Upper lobe of left lung (tissue), 6 donors: ENCODE measurements at places on chromosomes 11 and 22. TPM values are rescaled to one million over a fixed set of nuclear protein-coding genes. Genes with fewer than 3 reads are reported as not detected.

MN1 gene
- 6.5 TPM for total RNA-seq

DNA sequence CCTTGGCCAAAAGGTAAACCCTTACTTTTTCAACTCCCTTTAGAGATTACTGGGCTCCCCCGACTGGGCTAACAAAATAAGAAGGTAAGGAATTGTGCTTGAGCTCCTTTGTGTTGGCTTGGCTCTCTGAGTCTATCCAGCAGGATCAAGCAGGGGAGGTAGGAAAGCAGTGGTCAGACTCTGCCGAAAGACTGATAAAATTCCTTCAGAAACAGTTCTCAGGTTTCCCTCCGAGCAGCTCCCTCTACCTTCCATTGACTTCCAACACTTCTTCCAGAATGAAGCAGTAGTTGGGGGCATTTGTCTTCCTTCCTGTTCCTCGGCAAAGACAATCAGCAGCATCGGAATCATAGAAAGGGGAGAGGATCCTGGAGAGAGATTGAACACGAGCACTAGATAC lies 16.1 kb upstream of the CARD18 start:
- no peak overlapping the region for H3K4me3 ChIP-seq
- H3K27ac ChIP-seq: no peak overlapping the region
- DNase-seq: no peak

DNA sequence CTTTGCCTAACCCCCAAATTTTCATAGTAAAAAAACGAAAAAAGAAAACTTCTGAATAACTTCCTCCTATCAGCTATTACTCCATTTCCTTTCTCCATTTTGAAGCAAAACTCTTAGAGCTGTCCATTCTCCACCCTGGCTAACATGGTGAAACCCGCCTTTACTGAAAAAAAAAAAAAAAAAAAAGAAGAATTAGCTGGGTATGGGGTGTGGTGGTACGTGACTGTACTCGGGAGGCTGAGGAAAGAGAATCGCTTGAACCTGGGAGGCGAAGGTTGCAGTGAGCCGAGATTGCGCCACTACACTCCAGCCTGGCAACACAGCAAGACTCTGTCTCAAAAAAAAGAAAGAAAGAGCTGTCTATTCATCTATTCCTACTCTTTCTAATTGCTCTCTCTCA lies 11.3 kb upstream of the NXF1 start:
- DNase-seq: no peak
- H3K27me3 ChIP-seq: no peaks in the 10 kb centered on the region
- H3K4me1 ChIP-seq: no peaks in the 10 kb centered on the region
- peak overlapping the region; percentile 52 for H3K27ac ChIP-seq
- no peak overlapping the region for H3K4me3 ChIP-seq

DNA sequence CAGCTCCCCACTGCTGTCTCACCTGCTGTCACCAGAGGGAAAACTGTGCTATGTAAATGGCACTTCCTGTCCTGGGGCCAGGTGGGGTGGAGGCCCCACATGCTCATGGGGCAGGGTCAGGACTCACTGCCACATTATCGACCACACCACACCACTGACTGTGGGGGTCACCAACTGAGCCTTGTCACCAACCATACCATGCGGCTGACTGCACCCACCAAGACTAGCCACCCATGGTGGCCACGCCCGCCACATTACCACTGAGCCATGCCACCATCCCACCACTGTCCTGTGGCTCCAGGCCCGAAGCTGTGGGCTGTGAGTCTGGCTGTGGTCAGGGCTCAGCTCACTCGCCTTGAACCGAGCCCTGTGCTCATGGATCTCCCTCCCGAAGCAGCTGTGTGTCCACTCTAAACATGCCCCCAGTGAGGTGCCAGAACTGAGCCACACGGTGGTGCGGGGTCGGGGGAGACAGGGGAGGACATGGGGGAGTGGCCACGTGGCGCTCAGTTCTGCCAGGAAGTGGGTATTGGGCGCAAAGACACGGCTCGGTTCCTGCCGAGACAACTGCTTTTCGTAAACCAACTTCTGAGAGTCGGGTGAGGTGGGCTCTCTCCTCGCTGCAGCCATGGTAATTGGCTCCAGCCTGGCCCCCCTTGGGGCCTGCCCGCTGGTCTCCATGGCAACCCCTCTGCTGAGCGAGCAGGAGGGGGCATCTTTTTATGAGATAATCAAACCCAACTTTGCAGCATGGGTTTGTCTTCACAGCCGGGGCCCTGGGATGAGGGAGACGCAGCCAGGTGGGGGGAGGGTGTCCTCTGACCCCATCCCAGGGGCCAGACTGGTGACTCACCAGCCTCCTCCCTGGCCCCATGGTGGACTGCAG lies 23.2 kb downstream of the RTN4R start:
- no peaks in the 10 kb centered on the region for H3K27me3 ChIP-seq
- peak overlapping the region; percentile 39 for H3K27ac ChIP-seq
- peak; percentile 52 for DNase-seq
- H3K4me3 ChIP-seq: no peak overlapping the region

DNA sequence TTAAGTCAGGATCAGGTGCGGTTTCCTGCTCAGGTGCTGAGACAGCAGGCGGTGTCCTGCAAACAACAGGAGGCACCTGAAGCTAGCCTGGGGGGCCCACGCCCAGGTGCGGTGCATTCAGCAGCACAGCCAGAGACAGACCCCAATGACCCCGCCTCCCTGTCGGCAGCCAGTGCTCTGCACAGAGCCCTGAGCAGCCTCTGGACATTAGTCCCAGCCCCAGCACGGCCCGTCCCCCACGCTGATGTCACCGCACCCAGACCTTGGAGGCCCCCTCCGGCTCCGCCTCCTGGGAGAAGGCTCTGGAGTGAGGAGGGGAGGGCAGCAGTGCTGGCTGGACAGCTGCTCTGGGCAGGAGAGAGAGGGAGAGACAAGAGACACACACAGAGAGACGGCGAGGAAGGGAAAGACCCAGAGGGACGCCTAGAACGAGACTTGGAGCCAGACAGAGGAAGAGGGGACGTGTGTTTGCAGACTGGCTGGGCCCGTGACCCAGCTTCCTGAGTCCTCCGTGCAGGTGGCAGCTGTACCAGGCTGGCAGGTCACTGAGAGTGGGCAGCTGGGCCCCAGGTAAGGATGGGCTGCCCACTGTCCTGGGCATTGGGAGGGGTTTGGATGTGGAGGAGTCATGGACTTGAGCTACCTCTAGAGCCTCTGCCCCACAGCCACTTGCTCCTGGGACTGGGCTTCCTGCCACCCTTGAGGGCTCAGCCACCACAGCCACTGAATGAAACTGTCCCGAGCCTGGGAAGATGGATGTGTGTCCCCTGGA lies at the start of gene MYO7A:
Gene MYO7A (plus strand): TSS at position 327 of the 772 bp plus-strand sequence. CDS start 2,389 bp downstream, outside the sequence.
- no peak within 1 kb of the TSS for H3K27ac ChIP-seq
- peaks cover 19% of the 10 kb centered on the region for H3K4me1 ChIP-seq
- H3K27me3 ChIP-seq: no peaks in the 10 kb centered on the region
- DNase-seq: peak; percentile 83
- H3K4me3 ChIP-seq: peak within 1 kb of the TSS; percentile 14
- H3K36me3 ChIP-seq: no peaks in the 10 kb centered on the region

GRCh38 chr22:21948390-21948789 lies 4.3 kb downstream of the PPM1F start:
- H3K4me1 ChIP-seq: peaks cover 53% of the 10 kb centered on the region
- no peak for DNase-seq
- no peaks in the 10 kb centered on the region for H3K27me3 ChIP-seq

OR52B2 gene
- total RNA-seq: not detected

- no peaks in the 10 kb centered on the region for H3K27me3 ChIP-seq
- peak; percentile 42 for DNase-seq
- no peaks in the 10 kb centered on the region for H3K36me3 ChIP-seq
- H3K4me1 ChIP-seq: peaks cover 52% of the 10 kb centered on the region
- H3K27ac ChIP-seq: no peak overlapping the region
- H3K4me3 ChIP-seq: no peak overlapping the region
Measured at GRCh38 chr11:48033918-48034341, 53.6 kb downstream of the PTPRJ start.

SEPTIN3 gene
- total RNA-seq: 1.4 TPM

- H3K36me3 ChIP-seq: no peaks in the 10 kb centered on the region
- no peaks in the 10 kb centered on the region for H3K4me1 ChIP-seq
- no peak overlapping the region for H3K4me3 ChIP-seq
- peaks cover 6% of the 10 kb centered on the region for H3K27me3 ChIP-seq
- peak; percentile 56 for DNase-seq
Measured at GRCh38 chr22:48492366-48493320, 1335.0 kb downstream of the BRD1 start.

CRYBB3 gene
- not detected for total RNA-seq

DNA sequence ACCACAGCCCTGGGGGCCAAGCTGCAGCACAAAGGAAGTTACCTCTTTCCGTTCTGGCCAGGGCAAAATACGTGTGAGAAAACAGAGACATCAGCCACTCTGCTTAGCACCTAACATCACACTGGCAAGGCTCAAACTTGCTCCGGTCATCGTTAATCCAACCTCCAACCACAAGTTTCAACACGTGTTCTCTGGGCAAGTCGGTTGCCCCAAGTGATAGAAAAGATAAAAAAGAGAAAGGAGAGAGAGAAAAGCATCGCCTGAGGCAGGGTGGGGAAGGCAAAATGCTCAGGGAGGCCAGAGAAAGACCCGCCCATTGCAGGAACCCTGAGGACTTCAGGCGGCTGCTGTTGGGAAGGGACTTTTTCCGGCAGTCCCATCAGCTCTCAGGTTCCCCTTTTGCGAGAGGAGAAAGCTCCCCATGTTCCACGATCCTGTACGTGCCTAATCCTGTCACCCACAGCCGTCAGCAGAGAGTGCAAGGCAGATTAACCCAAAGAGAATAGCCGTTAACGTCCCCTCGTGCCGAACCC lies 18.5 kb upstream of the B4GALNT4 start:
- DNase-seq: no peak
- H3K27me3 ChIP-seq: no peaks in the 10 kb centered on the region
- H3K27ac ChIP-seq: no peak overlapping the region
- peaks cover 28% of the 10 kb centered on the region for H3K4me1 ChIP-seq

ASPHD2 gene
- total RNA-seq: 0.33 TPM

LTBP3 gene
- total RNA-seq: 283 TPM

GRCh38 chr11:11230802-11231562 lies 122.1 kb downstream of the CSNK2A3 start:
- H3K36me3 ChIP-seq: no peaks in the 10 kb centered on the region
- no peak overlapping the region for H3K4me3 ChIP-seq
- DNase-seq: no peak
- H3K27me3 ChIP-seq: no peaks in the 10 kb centered on the region

SLC17A6 gene
- not detected for total RNA-seq
